ENCODE measurements at places on chromosomes 7 and 10. TPM values are rescaled to one million over a fixed set of nuclear protein-coding genes. Genes with fewer than 3 reads are reported as not detected.

- no peak for DNase-seq
Measured at GRCh38 chr7:101996876-101997275, 179.4 kb downstream of the CUX1 start.

DNA sequence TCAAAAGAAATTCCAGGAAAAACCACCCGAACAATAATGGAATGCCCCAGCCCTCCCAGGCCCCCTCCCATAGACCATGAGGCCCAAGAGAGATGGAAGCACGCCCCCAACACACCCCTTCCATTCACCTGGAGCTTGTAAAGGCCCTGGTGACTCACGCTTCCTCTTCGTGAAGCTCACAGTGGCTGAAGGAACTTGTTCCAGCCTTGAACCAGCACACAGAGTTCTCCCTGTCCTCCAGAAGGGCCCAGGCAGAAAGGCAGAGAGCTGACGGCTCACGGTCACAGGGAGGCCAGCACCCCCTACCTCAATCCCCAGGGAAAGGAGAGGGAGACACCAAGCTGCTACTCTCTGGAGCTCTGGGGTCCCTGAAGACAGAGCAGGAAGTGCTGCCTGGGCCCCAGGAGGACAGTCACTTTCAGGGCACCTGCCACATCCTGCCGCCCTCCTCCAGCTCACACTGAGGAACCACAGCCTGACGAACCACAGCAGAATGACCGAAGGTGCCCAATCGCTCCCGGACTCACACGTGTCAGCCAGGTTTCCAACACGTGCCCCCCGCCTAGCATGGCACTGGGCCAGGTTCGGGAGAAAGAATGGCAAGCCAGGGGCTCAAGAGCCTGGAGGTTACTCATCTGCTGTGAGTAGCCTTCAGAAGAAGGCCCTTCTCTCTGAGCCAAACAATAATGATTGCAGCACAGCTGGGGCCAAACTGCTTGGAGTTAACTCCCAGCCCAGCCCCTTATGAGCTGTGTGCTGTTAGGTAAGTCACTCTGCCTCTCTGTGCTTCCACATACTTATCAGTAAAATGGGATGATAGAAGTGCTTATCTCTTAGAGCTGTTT lies 52.8 kb downstream of the DLG5 start:
- DNase-seq: no peak

DNA sequence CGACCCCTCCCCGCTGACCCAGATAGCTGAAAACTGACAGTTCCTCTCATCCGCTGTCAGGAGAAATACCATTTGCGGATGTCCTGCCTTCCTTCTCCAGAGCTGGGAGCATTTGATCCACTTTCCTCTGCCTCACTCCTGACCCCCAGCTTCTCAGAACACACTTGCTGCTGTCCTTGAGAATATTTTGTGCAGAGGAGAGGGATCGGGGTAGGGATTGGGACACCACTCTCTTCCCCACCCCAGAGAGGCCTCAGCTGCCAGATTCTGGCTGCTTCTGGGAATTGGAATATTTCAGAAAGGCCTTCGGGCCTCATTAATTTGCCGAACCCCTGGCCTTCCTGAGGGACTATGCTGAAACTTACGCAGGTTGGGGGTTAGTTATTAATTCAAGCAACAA lies 97.0 kb downstream of the C10orf105 start:
- DNase-seq: no peak

- no peak for DNase-seq
Measured at GRCh38 chr10:95562341-95562965, 1.3 kb upstream of the SORBS1 start.

DNA sequence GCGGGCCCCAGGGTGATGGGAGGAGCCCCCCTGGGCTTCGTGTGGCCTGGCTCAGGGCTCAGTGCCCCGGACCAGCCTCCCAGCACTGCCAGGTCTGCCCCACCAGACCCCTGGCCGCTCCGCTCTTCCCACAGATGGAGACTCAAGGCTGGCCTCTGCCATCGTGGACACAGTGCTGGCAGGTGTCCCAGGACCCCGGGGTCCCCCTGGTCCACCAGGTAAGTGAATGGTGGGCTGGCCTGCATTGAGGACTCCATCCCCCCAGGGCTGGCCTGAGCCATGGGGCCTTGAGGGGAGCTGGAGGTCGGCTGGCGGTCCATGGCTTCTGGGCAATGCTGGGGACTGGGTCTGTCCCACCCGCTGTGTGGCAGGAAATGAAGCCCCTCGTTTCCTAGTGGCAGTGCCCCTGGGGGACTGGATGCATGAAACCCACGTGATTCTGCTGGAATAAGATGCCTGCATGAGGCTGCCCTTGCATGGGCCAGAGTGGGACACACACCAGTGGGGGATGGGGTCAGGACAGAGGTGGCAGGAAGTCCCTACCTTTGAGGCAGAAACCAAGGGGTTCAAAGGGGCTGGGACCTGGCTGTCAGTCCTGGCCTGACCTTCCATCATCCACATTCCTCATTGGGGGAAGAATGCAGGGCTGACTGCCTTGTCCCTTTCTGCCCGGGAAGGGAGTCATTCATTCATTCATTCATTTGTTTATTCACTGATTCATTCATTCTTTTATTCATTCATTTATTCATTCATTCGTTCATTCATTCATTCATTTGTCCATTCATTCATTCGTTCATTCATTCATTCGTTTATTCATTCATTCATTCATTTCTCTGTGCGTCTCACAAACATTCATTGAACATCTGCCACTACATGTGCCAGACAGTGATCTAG lies 81.8 kb downstream of the MYL10 start:
- no peak for DNase-seq

DNA sequence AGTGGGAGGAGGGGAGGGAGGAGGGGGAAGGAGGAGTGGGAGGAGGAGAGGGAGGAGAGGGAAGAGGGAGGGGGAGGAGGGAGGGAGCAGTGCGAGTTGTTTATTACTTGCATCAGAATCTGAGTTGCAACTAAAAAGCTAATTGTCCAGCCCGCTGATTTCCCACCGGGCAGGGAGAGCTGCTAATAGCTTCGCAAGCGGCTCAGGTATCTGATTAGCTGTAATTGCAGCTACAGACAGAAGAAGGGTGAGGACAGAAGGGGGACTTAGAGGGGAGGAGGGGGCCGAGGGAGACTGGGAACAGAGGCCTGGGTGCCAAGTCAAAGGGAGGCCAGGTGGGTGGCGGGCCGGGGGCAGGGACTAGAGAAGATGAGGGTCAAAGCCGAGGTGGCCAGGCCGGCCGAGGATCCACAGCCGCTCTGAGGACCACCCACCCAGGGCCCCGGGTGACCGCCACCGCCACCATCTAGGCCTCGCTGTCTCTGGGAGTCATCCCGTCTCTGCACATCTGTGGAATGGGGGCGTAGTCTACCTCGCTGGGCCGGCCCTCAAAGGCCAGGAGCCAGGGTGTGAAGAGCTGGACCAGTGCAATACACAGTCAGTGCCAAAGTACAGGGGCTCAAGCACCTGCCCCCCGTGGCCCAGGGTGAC lies 54.2 kb downstream of the MICALL2 start:
- no peak for DNase-seq

DNA sequence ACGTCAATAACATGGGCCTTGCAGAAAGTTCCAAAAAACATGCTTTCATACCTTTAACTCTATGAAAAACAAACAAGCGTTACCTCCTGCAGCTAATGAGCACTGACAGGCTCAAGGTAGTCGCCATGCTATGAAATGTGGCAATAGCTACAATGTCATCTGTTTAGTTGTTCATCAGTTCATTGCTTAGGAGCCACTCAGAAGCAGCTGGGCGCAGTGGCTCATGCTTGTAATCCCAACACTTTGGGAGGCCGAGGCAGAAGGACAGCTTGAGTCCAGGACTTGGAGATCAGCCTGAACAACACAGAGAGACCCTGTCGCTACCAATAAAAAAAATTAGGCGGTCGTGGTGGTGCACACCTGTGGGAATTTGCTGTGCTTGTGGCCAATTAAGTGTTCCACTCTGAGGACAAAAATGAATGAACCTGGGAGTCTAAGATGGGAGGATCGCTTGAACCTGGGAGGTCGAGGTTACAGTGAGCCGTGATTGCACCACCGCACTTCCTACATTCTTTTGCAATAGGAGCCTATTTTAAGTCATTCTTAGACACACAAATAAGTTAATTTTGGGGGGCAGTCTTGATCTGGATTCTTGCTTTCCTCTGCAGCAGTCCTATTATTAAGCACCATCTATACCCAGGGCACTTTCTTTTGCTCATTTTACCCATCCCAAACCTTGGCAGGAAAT lies 276.2 kb upstream of the KLF14 start:
- no peak for DNase-seq

GRCh38 chr10:501596-501995 lies 187.9 kb downstream of the DIP2C start:
- no peak for DNase-seq

- DNase-seq: no peak
Measured at GRCh38 chr10:33091201-33091600, 133.2 kb upstream of the ITGB1 start.

DNA sequence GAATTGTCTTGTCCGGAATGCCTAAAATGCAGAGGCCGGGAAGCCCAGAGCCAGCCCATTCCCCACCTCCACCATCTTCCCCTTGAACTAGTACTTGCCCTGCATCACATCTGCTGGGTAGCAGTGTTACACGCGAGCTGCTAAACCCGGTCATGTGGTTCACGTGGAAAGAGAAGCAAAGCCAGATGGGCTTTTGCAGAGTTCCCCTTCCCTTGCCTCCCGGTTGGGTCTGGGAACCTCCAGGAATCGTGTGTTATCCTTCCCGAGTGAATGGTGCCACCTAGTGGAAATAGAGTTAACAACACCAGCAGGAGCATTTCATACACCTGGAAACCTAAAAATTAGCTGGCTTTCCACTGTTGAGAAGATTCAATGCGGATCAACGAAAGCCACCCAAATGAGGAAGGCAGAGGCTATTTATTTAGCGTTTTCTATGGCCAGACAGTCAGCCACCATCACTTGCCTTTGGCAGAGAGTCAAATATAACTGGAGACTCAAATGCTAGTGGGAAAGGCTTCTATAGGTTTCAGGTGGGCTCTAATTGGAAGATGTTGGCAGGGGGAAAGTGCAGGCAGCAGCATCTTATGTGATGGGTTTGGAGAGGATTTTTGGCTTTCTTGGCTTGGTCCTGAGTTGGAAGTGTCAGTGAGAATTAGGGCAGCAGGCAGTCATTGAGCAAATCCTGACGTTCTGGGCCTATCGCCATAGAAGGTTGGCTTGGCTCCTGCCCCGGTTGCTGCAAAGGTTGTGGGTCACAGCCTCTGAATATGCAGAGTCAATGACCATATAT lies 12.9 kb upstream of the DENND2A start:
- DNase-seq: no peak

- no peak for DNase-seq
Measured at GRCh38 chr10:29238523-29239135, 50.2 kb upstream of the LYZL1 start.

DNA sequence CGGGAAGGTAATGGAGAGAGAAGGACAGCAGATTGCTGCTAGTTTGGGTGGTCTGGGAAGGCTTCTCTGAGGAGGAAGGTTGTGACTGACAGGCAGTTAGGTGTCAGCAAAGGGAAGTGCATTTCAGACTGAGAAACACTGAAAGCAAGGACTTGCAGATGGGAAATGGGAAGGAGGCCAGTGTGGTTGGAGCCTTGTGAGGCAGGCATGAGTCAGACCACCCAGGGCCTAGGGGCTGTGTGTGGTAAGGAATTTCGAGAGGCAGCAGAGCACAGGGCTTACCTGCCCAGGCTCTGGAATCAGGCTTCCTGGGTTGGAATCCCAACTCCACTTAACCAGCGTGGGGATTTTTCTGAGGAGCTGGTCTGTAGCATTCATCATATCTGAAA lies 53.5 kb downstream of the NRF1 start:
- DNase-seq: no peak

GRCh38 chr7:133690740-133691139 lies 436.4 kb upstream of the LRGUK start:
- no peak for DNase-seq

DNA sequence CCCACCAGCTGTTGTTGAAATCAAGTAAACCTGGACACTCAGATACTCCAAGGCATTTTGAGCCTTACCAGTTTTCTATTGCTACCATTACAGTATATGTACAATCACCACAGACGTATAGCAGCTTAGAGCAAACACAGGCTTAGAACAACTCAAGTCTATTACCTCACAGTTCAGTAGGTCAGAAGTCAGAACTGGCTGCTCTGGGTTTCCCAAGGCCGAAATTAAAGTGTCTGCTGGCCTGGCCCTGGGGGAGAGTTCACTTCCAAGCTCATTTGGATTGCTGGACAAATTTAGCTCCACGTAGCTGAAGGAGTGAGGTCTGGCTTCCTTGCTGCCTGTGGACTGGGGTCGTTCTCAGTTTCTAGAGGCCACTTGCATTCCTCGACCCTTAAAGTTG lies 260.1 kb upstream of the LRRN3 start:
- no peak for DNase-seq

DNA sequence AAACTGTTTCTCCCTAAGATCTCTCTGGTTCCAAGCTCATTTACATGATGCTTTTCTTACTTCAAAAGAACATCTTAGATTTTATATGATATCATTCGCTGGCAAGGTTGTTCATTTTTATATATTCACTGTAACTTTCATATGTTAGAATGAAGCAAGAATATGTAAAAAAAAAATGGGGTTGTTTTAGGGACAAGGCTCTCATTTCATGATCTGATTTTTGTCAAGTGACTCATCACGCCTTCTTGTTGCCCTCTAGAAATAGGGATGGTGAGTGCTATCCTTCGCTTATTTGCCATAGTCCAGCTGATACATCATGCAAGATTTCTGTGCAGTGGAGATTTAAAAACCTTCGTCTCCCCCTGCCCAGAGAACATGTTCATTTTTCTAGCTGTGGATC lies 14.0 kb upstream of the CELF2 start:
- no peak for DNase-seq

DNA sequence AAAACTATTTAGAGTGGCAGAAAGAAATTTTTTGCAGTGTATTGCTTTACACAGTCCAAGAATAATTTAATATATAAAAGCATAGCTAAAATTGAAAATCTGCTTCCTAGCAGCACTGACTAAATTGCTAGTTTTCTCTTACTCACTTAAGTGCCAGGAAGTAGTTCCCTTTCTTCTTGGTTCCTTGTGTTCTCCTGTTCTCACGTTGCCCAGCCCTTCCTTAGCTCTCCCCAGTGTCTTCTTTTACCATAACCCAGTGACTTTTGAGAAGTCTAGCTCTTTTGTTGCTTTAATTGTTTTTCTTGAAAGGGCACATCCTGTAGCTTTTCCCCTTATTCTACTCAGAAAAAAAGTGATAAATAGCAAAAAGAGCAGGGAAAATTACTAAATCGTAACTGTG lies 215.5 kb downstream of the THSD7A start:
- no peak for DNase-seq

DNA sequence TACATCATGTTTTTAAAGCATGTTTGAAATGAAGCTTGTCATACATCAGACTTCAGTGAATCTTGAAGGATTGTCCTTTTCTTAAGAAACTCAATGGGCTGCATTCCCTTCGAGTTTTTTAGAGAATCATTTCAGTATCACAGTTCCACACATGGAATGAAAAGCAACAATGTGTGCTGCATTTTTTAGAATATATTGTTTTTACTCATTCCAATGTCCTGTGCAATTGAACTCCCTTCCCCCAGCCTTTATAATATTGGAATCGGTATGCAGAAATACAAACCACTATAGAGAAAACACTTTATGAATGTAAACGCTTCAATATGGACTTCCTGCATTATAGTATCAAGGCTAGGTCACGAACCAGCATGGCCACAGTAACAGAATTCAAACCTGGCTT lies 634.4 kb downstream of the GATA3 start:
- no peak for DNase-seq

Gene LRRC17
- polyA plus RNA-seq: 97.2 TPM

Gene FKBP9
- polyA plus RNA-seq: 157 TPM

Gene ITGA8
- 50.5 TPM for polyA plus RNA-seq

Gene CAMK2B
- 2.2 TPM for polyA plus RNA-seq

Gene H2BK1
- polyA plus RNA-seq: not detected

Measured in right renal pelvis (tissue), 4 donors.